ENCODE measurements at places on chromosomes 4 and X.

DNA sequence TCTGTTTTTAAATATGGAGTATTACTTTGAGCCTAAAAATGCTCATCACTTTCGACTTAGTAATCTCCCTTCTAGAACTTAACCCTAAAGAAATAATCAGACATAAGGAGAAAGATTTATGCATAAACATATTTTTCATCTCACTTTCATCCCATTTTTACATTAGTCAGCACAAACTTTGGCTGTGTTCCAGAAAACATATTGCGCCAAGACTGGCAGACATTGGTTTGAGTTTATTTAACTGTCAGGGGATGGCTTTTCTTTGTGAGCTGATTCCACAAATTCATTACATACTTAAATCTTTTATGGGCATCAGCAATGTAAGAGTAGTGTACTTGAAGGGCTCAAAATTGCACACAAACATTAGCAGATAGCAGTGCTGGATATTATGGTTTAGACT lies 23.7 kb downstream of the MAOA start:
- no peak for DNase-seq

- no peak for DNase-seq
Observed at GRCh38 chrX:111854556-111855490, 21.2 kb upstream of the TRPC5OS start.

GRCh38 chrX:13689741-13690211 lies 848 bp downstream of the RAB9A start:
- DNase-seq, result no peak

DNA sequence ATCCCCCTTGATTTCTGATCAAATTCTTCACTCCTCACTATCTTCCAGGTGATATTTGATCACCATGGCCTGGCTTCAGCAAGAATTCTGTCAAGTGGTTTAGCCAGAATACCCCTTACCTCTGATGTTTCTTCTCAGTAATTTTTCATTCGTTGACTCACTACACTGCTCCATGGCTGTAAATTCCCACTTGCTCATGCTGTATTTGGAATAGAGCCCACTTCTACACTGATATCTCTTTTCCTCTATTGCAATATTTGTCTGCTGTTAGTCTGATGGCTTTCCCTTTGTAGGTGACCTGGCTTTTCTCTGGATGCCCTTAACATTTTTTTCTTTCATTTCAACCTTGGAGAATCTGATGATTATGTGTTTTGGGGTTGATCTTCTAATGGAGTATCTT lies 73.9 kb upstream of the DIPK2B start:
- no peak for DNase-seq

DNA sequence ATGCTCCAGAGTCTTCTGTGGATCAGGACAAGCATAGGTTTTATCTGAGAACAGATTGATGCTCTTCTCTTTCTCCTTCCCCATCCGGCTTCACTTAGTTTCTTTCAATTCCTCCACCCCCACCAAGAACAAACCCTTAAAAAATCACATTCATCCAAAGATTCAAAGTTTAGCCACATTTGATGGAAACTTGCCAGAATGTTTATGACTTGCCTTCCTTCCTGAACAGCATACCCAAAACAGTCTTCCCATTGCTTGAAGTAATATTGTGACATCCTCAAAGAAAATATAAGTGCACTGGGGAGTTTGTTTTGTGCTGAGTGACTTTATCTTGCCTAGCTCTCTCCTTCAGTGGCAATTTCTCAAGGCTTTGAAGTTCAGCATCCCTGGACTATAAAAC lies 83.0 kb downstream of the MAGEB17 start:
- DNase-seq, result no peak

- DNase-seq, result no peak
Observed at GRCh38 chrX:154351183-154352011, 23.0 kb downstream of the FLNA start.

DNA sequence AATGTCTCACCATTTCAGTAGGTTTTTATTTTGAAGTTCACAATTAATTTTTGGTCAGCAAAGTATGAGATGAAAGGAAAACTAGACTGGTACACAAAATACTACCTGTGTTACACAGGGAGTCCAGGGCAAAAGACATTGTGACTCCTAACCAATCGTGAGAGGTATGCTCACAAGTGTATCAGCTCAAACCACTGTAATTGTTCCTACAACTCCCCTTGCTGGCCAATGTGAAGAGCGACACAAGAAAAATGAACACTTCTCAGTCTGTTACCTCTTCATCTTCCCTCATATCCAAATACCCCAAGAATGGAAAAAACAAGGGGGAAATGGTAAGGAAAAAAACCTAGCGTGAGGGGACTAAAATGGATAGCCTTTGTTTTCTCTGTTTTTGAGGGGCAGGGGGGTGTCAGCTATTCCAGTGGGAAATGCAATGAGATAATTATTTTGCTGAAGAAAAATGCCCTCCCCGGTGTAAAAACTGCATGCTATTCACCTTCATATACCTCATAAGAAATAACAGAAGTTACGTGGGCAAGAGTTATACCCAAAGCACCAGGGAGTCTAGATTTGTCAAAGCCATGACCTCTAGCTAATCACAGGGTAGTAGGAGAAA lies 30.6 kb upstream of the NSUN7 start:
- DNase-seq, result peak; percentile 86

DNA sequence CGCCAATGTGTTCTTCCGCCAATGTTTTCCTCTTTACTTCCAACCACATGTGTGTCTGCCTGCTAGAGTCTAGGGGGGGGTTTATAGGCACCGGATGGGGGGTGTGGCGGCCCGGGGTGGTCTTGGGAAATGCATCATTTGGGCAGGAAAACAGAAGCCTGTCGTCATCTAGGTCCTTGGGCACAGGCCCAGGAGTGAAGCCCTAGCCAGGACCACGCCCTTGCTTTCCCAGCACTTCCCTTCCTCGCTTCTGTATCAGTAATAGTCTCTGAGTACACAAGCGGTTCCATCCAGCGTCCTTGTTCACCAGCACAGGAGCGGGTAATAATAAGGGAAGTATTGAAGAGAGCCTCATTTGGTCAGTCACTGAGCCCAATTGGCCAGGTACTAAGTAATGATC lies 74.5 kb downstream of the QDPR start:
- no peak for DNase-seq

DNA sequence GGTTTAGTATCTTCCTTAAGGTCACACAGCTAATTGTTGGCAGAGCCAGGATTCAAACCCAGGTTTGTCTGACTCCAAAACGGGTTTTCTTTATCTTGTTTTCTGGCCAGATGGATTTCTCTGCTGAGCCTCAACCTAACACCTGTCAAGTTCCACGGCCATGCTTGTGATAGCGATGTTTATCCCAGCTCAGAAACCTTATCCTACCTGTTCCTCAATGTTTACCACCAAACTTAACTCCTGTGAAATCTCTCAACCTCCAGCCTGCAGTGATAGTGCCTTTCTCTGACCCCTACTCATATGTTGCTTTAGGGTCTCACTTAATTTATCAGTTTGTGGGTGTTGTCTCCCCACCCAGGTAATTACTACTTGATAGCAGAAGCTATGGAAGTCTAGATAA lies 246.0 kb downstream of the DCTD start:
- DNase-seq, result no peak

GRCh38 chr4:73676861-73677323 lies 56.7 kb upstream of the RASSF6 start:
- DNase-seq, result no peak

DNA sequence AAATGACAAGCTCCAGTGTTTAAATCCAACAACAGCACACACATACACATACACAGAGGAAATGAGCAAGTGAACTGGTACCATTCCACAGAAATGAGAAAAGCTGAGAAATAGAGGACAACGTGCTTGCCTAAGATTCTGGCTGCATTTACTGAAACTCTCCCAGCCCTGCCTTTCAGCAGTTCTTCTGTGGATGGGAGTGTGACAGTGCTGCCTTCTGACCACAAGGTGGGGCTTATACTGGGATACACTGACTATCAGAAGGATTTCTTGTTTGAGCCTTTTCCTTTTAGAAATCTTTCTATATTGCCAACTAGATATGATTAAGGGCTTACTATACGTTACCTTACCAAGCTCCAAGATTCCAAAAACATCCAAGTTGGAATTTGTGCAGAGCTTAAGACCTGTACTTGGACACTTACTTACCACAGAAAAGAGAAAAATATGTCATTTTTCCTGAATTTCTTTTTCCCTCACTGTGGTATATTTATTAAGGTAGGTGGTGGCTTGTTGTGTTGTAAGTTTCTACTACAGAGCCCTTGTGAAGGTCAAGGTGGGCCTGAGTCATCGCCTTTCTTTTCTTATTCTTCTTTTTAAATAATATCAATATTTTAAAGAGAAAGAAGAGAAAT lies 10.7 kb upstream of the CXCL8 start:
- peak; percentile 70 for DNase-seq

DNA sequence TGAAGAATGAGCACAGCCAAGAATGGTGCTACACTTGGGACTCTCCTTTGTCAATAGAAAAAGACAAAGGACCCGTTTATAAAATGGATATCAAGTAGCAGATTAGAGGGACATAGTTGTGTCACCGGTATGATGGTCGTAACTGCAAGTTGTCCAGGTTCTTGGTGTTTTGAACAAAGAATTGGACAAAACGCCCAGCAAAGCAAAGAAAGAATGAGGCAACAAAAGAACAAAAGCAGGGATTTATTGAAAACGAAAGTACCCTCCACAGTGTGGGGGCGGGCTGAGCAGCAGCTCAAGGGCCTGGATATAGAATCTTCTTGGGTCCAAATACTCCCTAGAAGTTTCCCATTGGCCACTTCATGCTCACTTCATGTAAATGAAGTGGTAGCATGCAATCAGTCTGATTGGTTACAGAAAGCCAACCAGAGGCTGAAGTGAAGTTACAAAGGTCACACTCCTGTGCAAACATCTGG lies 54.7 kb downstream of the SHROOM3 start:
- no peak for DNase-seq

DNA sequence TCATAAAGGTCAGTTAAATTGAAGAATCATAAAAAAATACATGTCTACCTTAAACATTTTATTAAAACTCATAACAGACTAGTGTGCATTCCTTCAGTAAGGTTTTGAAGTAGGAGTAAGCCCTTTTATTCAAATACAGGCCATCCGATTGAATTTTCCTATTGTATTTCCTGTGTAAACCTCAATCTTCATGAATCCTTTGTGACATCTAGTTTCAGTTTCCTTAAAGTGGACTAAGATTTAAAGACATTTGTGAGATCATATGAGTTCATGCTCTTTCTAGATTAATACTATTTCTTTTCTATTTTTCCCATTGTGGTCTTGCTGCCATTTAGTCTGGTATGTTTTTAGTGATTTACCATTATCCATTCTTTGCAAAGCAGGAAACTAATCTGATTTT lies 644.7 kb upstream of the BOD1L1 start:
- DNase-seq, result peak; percentile 42

DNA sequence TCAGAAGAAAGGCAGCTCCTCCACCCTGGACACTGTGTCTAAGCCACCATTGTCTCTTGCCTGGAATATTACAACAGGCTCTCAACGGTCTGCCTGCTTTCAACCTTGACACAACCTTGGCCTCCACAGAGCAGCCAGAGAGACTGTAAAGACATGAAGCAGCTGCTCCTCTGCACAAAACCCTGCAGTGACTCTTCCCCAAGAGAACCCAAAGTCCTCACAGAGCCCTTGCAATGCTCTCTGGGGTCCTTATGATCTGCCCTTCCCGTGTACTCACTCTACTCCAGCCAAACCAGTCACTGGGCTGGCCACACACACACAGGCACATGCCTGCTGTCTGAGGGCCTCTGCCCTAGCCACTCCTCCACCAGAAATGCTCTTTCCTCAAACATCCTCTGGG lies 75.9 kb upstream of the CPEB2 start:
- DNase-seq, result no peak

DNA sequence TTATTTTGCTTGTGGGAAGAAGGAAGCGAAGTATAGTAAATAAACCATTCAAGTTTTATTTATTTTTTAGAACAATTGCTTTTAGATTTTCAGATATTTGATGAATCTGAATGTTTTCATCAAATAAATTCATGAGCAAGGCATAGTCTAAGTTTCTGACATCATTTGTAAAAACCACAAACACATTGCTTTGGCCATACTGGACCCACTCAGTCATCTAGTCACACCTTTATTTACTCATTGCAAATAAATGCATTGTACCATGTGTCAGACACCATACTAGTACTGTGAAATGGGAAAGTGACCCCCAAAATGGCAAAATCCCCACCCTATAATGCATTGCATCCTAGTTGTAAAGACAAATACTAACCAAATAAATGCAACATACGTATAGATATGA lies 449.1 kb upstream of the SMIM31 start:
- no peak for DNase-seq

DNA sequence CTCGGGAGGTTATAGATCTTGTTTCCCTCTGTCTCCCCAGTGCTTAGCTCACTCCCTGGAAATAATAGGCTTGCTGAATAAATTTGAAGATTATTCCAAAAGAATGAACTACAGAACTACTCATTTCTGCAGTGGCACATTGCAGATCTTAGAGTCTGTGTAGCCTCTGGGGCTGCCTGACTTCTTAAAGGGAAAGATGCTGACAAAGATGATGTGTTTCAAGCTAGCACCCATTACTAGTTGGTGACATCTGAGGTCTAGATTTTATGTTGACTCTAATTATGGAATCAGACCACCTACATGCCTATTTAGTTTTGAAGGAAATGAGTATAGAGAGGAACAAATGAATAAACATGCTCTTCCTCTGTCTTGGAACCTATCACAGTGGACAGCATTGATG lies 123.7 kb upstream of the KCNIP4 start:
- no peak for DNase-seq

- no peak for DNase-seq
Observed at GRCh38 chr4:15684498-15684897, 2.9 kb downstream of the FAM200B start.

DNA sequence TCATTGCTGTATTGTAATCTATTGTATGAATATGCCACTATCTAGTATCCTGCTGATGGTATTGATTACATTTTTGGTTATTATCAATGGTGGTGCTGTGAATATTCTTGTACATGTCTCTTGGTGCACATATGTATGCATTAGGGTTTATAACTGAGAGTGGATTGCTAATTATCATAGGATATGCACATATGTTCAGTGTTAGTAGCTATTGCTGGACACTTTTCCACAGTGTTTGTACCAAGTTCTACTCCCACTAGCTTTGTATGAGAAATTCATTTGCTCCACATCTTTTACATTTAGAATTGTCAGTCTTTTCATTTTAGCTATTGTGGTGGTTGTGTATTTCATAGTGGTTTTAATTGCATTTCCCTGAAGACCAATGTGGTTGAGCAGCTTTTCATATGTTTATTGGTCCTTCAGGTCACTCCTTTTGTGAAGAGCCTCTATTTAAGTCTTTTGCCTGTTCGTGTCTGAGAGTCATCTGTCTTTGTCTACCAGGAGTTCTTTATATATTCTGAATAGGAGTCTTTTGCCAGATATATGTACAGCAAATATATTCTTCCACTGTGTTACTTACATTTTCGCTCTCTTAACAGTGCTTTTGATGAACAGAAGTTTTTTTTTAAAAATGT lies 87.1 kb downstream of the TBC1D19 start:
- DNase-seq, result no peak

GRCh38 chrX:154072192-154072591 lies 25.3 kb downstream of the MECP2 start:
- no peak for DNase-seq
